ENCODE measurements at places on chromosomes 12 and 14.

DNA sequence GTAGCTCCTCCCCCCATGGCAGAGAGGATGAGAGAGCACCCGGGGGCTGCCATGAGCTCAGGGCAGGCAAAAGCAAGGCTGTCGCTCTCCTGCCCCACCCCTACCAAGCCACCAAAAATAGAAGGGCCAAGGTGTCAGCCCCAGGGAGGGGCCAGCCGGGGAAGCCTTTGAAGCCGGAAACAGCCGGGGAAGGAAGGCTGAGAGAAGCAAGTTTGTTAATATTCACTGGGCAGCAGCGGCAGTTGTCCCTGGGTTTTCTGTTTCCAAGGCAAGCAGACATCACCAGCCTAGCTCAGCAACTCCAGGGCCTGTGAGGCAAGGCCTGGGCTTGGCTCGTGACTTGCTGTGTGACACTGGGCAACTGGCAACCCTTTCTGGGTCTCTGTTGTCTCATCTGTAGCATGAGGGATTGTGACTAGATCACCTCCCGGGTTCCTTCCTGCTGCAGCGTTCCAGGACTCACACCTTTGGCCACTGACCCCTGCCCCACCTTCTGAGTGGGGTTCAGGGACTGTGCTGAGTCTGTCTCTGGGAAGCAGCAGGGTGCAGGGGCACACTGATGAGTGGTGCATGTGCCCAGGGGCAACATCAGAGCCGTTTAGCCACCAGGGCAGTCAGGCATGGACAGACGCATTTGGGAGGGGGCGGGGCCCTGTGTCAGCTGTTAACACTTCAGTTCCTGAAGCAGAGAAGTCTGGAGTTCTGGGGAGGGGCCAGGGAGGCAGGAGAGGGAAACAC, 24.3 kb downstream of the SYNDIG1L start:
- DNase-seq, result peak; percentile 61

DNA sequence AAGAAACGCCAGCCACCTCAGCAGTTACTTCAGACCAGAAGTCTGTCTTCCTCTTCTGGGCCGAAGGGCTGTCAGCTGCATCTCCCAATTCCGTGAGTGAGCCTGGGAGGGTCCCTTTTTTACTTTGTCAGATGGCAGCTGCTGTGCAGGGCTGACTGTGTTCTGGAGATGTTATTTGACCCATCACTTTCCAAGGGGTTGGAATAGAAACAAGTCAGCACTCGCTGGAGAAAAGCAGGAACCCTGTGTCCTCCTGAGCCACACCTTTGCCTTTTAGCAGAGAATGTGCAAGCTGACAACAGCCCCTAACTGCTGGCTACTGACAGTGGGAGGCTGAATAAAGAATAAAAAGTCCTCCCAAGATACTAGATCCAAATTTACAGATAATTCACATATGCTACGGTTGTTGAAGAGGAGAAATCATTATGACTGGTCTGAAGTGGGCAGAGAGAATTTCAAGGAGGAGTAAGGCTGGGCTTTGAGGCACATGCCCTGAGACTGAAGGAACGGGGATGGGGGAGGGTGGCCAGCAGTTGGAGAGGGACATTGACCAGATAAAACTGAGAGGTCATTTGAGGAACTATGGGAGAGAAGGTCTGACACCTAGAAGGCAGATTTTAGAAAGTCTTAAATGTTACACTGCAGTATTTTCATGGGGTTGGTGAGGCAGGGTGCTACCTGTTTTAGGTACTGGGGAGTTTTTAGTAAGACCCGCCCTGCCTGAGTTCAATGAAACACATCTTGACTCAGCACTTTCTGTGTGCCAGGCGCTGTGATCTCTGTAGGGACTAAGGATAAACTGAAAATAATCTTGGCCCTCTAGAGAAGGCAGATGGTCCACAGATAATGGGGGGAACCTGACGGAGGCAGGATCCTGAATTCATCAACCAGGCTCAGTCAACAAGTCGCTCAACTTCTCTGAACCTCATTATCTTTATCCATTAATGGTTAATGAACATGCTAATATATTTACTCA, 27.4 kb downstream of the FAM234B start:
- DNase-seq, result peak; percentile 33

DNA sequence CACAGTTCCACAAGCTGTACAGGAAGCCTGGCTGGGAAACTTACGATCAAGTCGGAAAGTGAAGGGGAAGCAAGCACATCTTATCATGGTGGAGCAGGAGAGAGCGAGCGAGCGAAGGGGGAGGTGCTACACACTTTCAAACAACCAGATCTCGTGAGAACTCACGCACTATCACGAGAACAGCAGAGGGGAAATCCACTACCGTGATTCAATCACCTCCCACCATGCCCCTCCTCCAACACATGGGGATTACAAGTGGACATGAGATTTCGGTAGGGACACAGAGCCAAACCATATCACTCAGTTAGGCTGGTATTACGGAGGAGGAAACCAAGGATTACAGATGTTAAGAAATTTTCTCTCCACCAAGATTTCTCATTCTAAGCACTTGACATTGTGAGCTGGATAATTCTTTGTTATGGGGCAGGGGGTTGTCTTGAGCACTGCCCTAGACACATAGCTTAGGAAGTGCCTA, 262.0 kb upstream of the G2E3 start:
- no peak for DNase-seq

GRCh38 chr12:6124411-6125309, at the start of gene VWF:
Gene VWF, minus strand, starts transcription at chr12:6124670. Its CDS starts 1,474 bp downstream, at chr12:6123196.
- DNase-seq, result no peak

GRCh38 chr12:65368055-65368454, 89.6 kb downstream of the MSRB3 start:
- no peak for DNase-seq

GRCh38 chr14:93619176-93619793, 169.0 kb downstream of the PRIMA1 start:
- no peak for DNase-seq

- DNase-seq, result no peak
Observed at GRCh38 chr14:71716041-71716772, 216.0 kb upstream of the RGS6 start.

GRCh38 chr12:3753544-3754284, 805 bp upstream of the CRACR2A start:
- DNase-seq, result no peak

DNA sequence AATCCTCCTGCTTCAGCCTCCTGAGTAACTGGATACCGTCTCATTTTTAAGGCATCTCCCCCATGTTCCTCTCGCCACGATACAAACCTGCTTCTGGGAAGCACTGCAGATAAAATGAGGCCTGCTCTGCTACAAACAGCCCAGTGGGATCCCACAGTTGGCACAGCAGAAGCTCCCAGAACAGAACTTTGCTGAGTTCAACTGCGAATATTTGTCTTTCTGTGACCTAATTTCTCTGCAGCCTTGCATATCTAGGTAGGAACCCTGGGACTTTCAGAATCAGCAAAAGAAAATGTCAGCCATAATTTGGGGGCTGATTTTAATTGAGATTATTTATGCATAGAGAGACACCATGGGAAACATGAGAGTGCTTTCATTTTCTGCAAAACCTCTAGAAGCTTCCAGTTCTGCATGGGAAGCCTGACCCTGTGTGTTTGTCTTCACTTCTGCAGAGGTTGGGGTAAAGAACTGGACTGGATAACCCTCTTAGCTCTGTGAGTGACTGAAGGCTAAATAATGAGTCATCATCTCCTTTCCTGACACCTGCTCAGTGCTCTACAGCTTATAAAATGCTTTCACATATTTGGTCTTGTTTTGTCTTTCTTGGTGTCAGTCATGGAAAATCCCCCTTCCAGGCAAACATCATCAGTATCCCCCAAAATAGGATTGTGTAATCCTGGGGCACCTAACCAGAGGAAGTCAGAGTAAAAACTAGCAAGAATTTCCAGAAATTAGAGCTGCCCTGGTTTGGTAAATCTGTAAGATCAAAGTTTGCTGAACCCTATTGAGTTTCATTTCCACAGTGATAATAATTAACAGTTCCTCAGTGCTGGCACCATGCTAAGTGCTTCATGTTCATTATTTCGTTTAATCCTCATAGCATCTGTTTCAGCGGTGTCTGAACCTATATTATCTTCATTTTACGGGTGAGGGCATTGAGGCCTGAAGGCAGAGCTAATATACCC, 185.8 kb downstream of the SLC15A4 start:
- DNase-seq, result no peak

GRCh38 chr14:96320605-96321004, 42.5 kb downstream of the ATG2B start:
- DNase-seq, result no peak

- no peak for DNase-seq
Observed at GRCh38 chr14:23361763-23362162, 3.2 kb downstream of the EFS start.

- no peak for DNase-seq
Observed at GRCh38 chr14:37591941-37592481, 3.0 kb downstream of the FOXA1 start.

- DNase-seq, result no peak
Observed at GRCh38 chr14:34650786-34651584, 21.0 kb upstream of the SNX6 start.

- no peak for DNase-seq
Observed at GRCh38 chr14:21038441-21039422, 3.4 kb upstream of the RNASE7 start.

GRCh38 chr12:106226884-106227640, 20.8 kb downstream of the CKAP4 start:
- DNase-seq, result peak; percentile 33

GRCh38 chr12:31008241-31008761, 65.4 kb upstream of the DDX11 start:
- no peak for DNase-seq

DNA sequence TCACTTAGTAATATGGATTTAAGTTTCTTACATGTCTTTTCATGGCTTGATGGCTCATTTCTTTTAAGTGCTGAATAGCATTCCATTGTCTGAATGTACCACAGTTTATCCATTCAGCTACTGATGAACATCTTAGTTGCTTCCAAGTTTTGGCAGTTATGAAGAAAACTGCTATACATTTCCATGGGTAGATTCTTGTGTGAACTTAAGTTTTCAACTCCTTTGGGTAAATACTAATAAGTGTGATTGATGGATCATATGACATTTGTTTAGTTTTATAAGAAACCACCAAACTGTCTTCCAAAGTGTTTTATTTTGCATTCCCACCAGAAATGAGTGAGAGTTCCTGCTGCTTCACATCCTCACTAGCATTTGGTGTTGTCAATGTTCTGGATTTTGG, 119.2 kb downstream of the NAV3 start:
- no peak for DNase-seq

DNA sequence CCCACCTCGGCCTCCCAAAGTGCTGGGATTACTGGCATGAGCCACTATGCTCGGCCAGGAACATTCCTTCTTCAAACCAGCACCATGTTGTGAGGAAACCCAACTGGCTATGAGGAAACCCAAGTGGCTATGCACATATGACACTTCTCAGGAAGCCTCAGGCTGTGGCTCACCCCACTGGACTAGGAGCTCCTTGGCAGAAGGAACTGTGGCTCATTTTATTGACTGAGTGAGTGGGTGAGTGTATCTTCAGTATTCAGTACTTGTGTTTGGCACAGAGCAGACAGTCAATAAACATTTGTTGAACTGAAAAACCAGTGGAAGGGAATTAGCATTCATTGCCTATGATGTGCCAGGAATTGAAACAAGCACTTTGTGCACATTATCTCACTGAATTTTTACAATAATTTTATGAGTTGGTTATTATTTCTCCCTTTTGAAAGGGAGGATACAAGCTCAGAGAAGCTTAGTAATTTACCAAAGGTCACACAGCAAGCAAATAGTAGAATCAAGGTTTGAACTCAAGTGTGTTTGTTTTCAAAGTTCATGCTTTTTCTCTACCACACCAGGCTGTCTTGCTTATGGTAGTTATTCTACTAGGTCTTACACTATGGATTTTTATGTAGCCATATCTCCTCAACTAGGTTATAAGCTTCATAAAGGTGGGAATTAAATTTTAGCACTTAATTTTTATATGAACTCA, 121.6 kb downstream of the VEZT start:
- no peak for DNase-seq

- DNase-seq, result no peak
Observed at GRCh38 chr12:27651201-27651600, 45.0 kb upstream of the REP15 start.

GRCh38 chr12:25829192-25829591, 129.3 kb upstream of the RASSF8 start:
- no peak for DNase-seq

GRCh38 chr12:121026274-121027045, 10.2 kb upstream of the C12orf43 start:
- no peak for DNase-seq

DNA sequence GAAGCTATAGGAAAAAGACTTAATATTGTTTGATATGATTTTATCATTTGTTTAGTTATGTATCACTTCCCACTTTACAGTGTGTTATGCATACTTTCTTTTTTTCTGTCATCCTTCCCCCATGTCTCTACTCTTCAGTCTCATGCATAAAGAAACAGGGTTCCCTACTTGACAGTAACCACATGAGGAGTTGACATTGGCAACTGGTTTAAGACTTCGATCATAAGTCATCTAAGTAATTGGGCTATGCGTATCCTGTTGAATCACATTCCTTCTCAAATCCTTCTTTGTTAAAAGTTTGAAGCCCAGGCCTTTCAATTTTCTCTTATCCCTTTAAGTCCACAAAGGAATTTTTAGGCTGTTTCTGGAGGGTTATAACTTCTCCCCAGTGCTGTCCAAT, 358.7 kb downstream of the RAD51B start:
- DNase-seq, result no peak

- no peak for DNase-seq
Observed at GRCh38 chr12:114655934-114656749, 27.8 kb downstream of the TBX3 start.

DNA sequence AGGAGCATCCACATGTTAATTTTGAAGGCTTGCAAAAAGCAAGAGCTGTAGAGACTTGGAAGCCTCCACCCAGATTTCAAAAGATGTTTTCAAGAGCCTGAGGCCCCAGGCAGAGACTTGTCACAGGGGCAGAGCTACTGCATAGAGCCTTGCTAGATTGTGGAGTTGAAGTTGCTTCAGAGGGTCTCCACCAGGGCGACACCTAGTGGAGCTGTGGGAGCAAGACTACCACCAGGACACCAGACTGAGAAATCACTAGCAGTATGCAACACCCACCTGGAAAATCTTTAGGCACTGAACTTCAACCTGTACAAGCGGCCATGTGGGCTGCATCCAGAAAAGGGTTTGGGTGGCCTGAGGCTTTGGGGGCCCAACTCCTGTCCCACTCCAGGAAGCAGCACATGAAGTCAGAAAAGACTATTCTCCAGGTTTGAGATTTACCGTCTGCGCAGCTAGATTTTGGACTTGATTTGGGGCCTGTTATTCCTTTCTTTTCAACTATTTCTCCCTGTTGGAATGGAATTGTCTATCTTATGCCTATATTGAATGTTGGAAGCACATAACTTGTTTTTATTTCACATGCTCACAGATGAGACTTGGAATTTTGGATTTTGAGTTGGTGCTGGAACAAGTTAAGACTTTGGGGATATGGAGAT, 508.6 kb downstream of the FLRT2 start:
- DNase-seq, result peak; percentile 11

DNA sequence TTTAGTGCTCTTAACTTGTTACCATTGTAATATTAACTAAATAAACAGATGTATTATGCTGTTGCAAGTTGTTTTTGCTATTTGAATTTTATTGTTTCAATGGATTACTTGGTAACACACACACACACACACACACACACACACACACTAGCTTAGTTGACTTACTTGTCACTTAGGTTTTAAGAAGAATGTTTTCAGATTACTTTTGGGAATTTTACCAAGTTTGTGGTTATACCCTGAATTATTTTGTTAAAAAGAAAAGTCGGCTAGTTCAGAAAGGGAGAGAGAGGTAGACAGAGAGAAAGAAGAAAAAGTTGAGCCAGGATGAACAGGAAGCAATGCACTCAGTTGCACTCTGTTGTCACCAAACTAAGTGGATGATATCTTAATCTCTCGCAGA, 5.3 kb downstream of the SSTR1 start:
- DNase-seq, result no peak
